ENCODE measurements at places on chromosomes 6 and 20. TPM values are rescaled to one million over a fixed set of nuclear protein-coding genes. Genes with fewer than 3 reads are reported as not detected.

E2F1 gene
- total RNA-seq: 0.53 TPM

HLA-DRB1 gene
- 82.5 TPM for total RNA-seq

MOXD1 gene
- total RNA-seq: 0.75 TPM

PLCB1 gene
- total RNA-seq: 22.9 TPM

SNRPB gene
- total RNA-seq: 83.5 TPM

C20orf144 gene
- not detected for total RNA-seq

AIF1 gene
- 1.7 TPM for total RNA-seq

CTNNBL1 gene
- 33.3 TPM for total RNA-seq

GRCh38 chr20:31666258-31667042 lies 28.7 kb downstream of the COX4I2 start:
- DNase-seq: no peak

- no peak for DNase-seq
These were observed 98.2 kb upstream of the ZNF217 start for GRCh38 chr20:53691811-53692192.

DNA sequence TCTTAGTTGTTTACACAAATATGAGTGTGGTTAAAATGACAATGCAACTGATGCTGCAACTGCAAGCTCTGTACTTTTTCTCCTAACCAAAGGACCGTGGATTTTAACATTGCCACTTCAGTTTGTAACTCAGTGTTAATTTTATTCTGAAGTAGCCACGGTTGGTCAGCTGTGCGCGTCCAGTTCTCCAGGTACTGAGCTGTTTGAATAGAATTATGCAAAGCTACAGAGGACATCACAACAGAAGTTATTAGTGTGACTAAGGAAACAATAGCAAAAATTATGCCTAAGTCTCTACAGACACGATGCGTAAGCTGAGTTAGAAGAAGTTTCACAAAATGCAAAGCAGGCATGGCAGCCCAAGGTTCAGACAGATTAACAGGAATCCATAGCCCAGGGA lies 4.4 kb upstream of the ABHD12 start:
- no peak for DNase-seq

- DNase-seq: no peak
These were observed 151.7 kb upstream of the RPS6KA2 start for GRCh38 chr6:166778776-166779175.

GRCh38 chr6:116543149-116543548 lies 2.3 kb downstream of the TRAPPC3L start:
- DNase-seq: no peak

DNA sequence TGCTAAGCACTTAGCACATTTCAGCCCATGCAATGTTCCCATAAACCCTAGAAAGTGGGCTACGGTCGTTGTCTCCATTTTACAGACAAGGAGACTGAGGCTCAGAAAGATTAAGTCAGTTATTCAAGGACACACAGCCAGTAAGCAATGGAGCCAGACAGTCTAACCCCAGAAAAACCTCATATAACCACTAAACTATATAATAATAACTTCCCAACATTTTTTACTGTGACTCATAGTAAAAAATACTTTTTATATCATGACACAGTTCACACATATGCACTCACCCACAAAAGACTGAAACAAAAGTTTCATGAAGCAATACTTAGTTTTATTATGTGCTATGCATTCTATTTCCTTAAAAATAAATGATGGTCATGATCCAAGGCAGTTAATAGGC lies 66.2 kb upstream of the EYA2 start:
- DNase-seq: no peak

DNA sequence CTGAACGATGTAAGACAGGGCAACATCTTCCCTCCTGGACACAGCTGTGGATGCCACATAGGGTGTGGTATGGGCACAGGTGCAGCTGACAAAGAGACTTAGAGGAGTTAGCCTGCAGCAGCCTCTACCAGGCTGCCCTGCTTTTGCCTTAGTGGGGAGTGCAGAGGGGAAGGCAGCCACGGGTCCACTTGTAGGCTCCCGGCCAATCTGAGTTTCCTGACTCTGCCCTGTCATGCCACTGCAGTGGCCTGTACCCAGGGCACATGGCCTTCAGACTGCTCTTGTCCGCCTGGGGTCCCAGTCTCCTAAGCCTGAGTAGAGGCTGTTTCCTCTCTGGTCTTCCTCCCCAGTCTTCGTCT lies 17.1 kb upstream of the CST9L start:
- DNase-seq: no peak

DNA sequence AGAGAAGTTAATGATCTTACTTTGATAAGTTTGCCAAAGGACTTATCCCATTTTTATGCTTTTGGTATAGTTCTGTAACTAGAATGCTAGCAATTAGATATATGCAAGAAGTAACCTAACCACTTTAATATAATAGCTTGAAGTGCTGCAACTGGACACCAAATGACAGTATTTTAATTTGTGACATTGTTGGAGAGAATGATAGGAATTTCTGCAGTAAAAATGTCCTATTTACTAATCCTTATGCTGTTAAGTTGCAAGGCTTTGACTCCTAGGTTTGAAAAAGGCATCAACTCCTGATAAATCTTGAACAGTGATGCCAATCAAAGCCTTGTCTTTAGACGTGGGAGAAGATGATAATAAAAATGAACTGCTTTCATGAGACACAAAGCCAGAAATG lies 726.0 kb upstream of the GJE1 start:
- DNase-seq: no peak

DNA sequence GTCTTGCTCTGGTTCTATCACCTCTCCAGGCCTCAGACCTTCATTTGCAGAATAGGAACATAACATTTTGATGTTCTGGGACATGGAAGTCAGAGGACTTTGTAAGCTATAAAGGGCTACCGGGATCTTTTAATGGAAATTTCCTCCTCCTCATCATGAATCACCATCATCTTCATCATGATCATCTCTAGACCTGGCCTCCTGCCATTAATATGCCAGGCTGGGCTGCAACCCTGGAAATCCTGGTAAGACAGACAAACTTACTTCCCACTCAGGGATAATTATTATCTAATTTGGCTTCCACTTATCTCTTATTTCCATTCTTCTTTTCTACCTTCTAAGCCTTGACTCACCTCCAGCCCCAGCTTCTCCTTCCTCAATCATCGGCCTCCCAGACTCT lies 41.0 kb upstream of the MRPS18A start:
- DNase-seq: no peak

GRCh38 chr20:31559704-31560093 lies 45.4 kb upstream of the ID1 start:
- DNase-seq: no peak

GRCh38 chr20:16209951-16210361 lies 363.3 kb downstream of the KIF16B start:
- no peak for DNase-seq

- DNase-seq: no peak
These were observed 440.2 kb downstream of the TBC1D32 start for GRCh38 chr6:120894077-120894476.

DNA sequence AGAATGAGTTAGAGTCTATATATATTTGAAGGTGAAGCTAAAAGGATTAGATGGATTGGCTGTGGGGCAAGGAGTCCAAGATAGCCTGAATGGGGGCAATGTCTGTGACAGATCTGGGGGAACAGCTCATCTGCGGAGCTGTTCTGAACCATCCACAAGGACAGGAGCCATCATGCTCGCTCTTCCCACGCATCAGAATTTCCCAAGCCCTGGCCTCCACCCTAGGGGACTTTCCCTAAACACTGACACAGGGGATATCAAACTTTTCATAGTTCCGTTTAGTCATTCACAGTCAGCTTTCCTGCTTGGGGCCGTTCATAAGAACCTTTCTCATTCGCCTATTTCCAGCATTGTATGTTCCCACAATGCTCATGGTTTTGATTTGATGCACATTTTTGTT lies 37.6 kb upstream of the CCN6 start:
- DNase-seq: no peak

- DNase-seq: no peak
These were observed 2.0 kb downstream of the LY86 start for GRCh38 chr6:6590530-6590929.

DNA sequence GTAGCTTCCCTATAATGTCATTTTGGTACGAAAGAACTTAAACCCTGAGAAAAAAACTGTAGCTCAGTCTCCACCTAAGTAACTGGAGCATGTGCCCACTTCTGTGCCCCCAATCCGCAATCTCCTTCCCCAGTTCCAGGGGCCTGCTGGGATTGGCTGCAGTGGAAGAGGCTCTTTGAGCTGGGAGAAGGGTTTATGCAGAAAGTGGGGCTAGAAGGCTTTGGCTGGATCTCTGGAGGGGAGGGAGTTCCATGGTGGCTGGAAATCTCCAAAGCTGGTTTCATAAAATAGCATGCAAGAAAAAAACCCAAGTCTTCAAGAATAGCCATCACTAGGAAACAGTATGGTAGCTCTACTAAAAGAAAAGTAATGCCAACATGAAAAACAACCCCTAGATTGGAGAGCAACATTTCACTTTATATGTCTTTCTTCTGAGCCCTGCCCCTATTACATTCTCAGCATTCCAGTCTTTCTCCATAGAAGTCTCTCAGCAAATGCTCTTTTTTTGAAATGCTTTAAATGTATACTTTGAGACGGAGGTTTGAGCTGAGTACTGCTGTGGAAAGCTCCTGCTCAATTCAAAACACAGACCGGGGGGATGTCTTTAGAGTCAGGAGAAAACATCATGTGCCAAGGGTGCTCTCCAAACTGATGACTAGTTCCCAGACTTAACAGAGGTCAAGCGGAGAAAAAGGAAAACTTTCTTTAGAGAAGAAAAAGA lies 36.0 kb upstream of the FOXO3 start:
- DNase-seq: no peak

DNA sequence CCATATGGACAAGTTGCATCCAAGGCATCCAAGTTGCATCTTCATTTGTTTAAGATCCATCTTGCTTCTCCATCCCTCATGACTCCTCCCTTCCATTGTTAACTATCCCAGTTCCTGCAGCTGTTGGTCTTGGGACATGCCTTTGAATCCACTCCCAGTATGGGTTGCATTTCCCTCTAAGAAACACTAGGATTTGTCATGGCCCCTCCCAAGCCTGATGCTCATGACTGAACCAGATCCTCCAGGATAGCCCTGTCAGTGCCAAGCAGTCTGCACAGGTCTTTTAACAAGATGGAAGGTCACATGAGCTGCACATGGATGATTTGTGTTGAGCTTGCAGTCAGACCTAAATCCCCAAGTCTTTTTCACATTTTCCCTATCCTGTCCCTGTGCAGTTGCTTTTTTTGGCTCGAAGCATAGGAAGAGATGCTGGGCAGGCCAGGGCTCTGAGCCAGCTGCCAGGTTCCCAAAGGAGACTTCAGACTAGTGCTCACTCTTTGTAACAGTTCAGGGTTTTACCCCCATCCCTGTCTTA lies 4.2 kb downstream of the PPP2R5D start:
- DNase-seq: no peak

DNA sequence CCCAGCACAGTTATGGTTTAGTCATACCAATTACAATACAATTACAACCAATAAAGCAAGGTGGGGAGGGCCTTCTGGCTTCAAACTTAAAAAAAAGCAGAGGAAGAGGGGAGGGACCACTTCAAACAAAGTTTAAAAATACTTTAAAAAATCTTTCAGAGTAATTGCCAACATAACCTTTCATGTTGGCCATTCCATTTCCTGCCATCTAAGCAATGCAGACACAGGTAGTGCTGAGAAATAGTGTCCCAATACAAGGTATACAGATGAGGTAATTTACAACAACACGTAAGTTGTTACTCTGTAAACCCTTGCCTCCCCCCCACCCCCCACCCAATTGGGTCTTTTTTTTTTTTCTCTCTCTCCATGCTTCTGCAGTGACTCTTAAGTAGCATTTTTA lies 18.8 kb upstream of the TBC1D20 start:
- DNase-seq: no peak

- no peak for DNase-seq
These were observed 1296.6 kb downstream of the EPHA7 start for GRCh38 chr6:92122746-92123145.

GRCh38 chr6:124434421-124434820 lies 527.8 kb upstream of the RNF217 start:
- DNase-seq: no peak

DNA sequence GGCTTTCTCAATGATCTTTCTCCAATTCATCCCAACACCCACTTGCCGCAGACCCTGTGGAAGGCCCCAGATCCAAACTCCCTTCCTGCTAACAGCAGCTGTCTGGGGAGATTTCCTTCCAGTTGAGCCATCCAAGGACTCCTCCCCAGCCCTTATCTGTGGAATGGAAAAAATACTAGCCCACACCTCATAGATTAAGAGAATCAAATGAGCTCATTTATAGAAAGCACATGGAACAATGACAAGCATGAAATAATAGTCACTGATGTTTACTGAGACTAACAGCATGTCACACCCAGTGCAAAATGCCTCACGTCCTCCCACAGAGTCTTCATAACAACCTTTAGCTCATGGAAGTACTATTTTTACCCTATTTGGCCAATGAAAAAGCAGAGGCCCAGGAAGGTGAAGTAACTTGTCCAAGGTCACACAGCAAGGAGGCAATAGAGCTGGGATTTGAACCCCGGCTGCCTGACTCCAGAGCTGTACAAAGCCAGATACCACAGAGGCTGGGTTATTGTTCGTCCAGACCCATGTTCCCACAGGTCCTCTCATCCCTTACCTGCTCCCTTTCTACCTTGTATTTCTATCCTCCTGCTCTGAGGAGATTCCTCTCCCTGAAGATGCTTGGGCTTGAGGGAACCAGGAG lies 23.4 kb upstream of the PTGIS start:
- DNase-seq: no peak

DNA sequence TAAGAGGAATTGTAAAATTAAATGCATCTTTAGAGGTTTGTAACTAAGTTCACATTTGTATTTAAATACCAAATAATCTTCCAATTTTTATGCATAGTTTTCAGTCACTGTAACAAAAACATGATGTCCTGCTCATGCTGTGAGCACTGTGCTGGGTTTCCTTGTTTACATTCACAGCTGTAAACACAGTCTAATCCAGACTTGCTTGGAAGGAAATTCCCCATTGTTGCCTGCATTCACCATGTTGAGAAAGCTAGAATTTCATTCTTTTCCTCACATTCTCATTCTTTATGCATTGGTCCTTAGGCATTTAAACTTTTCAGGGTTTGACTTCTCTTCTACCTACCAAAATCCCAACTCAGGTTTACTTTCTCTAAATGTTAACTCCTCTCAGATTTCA lies 242.0 kb upstream of the TBX18 start:
- DNase-seq: no peak

DNA sequence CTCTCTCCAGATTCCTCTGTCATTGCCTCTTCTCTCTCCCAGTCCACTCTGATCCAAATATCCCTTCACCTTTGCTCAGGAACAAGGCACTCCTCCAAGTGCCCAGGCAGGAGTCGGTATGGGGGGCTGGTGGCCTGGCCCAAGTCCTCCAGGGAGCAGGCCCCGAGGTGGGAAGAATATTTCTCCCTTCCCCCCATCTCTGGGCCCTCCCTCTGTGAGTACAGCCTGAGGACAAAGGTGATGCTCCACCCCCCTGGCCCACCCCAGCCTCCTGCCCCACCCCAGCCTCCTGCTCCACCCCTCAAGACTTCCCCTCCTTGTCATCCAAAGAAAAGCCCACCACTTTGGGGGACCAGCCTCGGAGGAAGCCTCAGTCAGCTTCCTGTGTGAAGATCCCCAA lies 96.9 kb downstream of the NCR2 start:
- no peak for DNase-seq

Data from ascending aorta (tissue), 2 donors.